ENCODE measurements at places on chromosomes 7 and 10. TPM values are rescaled to one million over a fixed set of nuclear protein-coding genes. Genes with fewer than 3 reads are reported as not detected.

CNTNAP2 gene
- 10.1 TPM for polyA plus RNA-seq

ACSM6 gene
- polyA plus RNA-seq: not detected

LLCFC1 gene
- not detected for polyA plus RNA-seq

PTN gene
- 50.2 TPM for polyA plus RNA-seq

SLC39A12 gene
- polyA plus RNA-seq: 0.01 TPM

MYO3A gene
- polyA plus RNA-seq: 0.09 TPM

SPAM1 gene
- 0.78 TPM for polyA plus RNA-seq

ACBD7 gene
- polyA plus RNA-seq: 0.79 TPM

GRCh38 chr10:369684-370448 lies 234.6 kb downstream of the ZMYND11 start:
- peaks cover 36% of the 10 kb centered on the region for H3K4me1 ChIP-seq
- peaks cover 50% of the 10 kb centered on the region for H3K36me3 ChIP-seq
- no peaks in the 10 kb centered on the region for H3K27me3 ChIP-seq
- no peak overlapping the region for H3K27ac ChIP-seq

DNA sequence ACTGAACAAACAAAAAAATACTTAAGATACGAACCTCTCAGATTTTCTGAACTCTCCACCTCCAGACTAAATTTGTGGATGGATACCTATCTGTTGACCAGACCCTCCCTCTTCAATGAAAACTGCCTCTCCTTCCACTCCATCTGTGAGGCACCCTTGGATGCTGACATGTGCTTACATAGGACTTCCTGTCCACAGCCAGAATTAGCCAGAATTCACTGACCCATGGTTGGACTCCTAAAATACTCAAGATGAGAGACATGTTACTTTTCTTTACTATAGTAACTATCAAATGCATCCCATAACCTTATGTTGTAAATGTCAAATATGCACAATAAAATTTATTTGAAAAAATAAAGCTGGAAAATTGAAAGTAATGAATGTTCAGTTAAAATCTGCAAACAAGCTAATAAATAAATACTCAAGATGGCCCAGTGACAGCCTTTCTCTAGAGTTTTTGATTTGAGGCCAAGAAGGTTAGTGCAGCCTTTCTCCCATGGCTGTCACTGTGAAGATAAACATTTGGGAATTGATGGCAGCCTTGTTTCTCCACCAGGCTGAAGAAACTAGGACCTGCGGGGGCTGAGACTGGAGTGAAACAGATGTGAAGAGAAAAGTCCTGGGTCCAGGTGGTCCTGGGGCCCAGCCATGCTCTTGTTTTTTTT lies 287.0 kb downstream of the ZEB1 start:
- H3K4me3 ChIP-seq: no peak overlapping the region
- H3K27ac ChIP-seq: no peak overlapping the region

DNA sequence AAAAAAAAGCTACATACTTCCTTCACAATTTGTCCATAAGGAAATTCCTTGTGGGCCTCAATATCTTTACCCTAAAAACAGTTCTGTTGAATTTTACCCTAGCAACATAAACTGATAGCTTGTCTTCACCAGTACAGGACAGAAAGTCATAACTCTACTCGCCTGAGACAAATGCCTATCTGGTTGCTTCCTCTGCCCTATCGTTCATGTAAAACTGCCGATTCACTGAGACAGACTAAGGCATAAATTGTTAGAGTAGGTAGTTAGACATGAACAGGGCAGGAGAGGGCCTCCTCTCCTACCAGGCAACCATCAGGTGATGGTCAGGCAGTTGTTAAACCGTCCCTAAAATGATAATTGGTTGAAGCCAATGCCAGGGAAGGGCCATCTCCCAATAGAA lies 25.0 kb downstream of the IFIT3 start:
- H3K36me3 ChIP-seq: no peaks in the 10 kb centered on the region
- H3K4me3 ChIP-seq: no peak overlapping the region
- no peaks in the 10 kb centered on the region for H3K4me1 ChIP-seq
- no peaks in the 10 kb centered on the region for H3K27me3 ChIP-seq
- no peak for DNase-seq

DNA sequence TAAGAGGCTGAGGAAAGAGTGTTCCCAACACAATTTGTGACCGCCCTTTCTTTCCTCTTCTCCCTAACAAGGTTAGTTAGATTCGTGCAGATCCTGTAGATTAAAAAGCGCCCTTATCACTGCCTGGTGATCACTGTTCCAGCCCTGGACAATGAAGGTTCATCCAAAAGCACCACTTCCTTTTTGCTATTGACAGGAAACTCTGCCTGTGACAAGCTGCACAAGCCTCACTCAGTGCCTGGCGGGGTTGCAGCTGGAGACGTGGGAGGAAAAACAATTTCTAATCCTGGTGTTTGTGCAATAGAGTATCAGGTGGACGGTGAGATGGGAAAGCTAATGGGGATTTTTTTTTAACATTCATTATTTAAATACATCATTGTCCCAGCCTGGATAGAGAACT lies 105.9 kb upstream of the CAV2 start:
- DNase-seq: no peak
- H3K36me3 ChIP-seq: no peaks in the 10 kb centered on the region
- no peak overlapping the region for H3K27ac ChIP-seq

DNA sequence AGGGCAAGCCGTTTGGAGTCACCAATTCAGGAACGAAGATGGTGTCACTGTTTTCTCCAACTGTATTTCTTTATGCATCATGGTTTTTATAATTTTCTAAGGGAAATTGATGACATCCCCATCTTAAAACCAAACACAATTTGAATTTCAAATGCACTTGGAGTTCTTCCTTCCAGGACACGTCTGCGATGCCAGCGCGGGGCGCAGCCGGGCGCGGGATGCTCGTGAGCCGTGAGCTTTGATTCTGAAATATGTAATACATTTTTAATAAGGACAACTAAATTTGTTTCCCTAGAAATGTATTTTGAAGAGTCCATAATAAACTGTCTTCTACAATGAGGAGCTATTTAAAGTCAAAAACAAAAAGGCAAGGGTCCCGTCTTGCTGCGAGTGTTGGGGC lies 492.1 kb downstream of the DNAJB6 start:
- H3K4me1 ChIP-seq: no peaks in the 10 kb centered on the region
- no peak overlapping the region for H3K27ac ChIP-seq
- no peak for DNase-seq
- H3K27me3 ChIP-seq: no peaks in the 10 kb centered on the region

GRCh38 chr7:632831-633210 lies 93.7 kb upstream of the DNAAF5 start:
- DNase-seq: no peak
- H3K27me3 ChIP-seq: no peaks in the 10 kb centered on the region
- H3K4me1 ChIP-seq: no peaks in the 10 kb centered on the region
- H3K36me3 ChIP-seq: no peaks in the 10 kb centered on the region
- no peak overlapping the region for H3K4me3 ChIP-seq

- H3K4me3 ChIP-seq: no peak overlapping the region
- H3K36me3 ChIP-seq: no peaks in the 10 kb centered on the region
- no peak overlapping the region for H3K27ac ChIP-seq
- DNase-seq: peak; percentile 29
- H3K4me1 ChIP-seq: peaks cover 3% of the 10 kb centered on the region
These were observed 26.6 kb downstream of the TBXAS1 start for GRCh38 chr7:139855498-139856270.

DNA sequence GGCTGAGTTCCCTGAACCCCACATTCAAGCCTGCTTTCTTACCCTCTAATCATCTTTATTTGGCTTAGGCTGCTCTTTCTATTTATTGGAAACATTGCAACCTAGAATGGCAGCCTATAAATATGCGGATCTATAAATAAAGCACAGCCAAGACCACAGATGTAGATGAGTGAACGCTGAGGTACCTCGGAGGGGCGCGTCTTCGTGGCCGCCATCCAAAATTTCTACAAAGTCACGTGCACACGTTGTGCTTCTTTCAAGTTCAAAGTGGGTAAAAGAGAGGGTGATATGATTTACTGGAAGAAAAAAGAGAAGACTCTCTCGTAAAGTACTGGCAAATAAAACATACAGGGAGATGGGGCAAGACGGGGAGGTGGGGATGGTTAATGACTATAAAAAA lies 132.6 kb upstream of the RSU1 start:
- no peaks in the 10 kb centered on the region for H3K36me3 ChIP-seq
- H3K4me3 ChIP-seq: no peak overlapping the region
- no peak overlapping the region for H3K27ac ChIP-seq
- DNase-seq: no peak

DNA sequence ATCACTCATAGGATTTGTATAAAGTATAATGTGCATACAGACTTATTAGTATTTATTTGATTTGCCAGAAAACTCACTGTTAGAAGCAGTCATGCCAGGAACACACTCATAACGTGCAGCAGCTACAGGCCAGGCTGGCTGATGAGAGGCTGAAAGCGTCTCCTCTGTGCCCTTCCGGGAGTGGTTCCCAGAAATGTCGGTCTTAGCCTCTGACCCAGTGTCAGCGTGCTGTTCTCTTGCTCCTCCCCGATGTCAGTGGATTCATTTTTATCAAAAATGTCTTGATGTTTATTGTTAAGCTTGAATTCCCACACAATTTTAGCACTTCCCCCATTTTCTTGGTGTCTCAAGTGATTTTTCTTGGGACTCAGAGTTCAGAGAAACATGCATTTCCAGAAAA lies 33.3 kb upstream of the GARS1 start:
- DNase-seq: no peak
- H3K4me1 ChIP-seq: no peaks in the 10 kb centered on the region
- H3K27ac ChIP-seq: no peak overlapping the region

DNA sequence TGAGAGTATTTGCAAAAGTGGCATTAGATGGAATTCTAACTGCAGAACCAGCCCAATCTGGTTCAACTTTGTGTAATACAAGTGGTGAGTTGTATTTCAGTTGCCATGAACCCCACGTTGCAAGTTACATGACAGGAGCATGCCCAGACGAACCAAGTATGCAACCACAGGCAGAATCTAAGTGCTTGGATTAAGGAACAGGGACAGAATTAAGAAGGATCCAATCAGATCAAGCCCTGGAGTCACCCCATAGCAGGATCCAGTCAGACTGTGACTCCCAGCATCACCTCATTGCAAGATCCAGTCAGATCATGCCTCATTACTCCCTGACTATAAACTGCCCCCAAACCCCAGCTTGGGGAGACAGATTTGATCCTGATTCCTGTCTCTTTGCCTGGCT lies 388.7 kb upstream of the NRP1 start:
- no peaks in the 10 kb centered on the region for H3K4me1 ChIP-seq
- no peak overlapping the region for H3K27ac ChIP-seq
- H3K27me3 ChIP-seq: no peaks in the 10 kb centered on the region
- no peak overlapping the region for H3K4me3 ChIP-seq
- DNase-seq: no peak

DNA sequence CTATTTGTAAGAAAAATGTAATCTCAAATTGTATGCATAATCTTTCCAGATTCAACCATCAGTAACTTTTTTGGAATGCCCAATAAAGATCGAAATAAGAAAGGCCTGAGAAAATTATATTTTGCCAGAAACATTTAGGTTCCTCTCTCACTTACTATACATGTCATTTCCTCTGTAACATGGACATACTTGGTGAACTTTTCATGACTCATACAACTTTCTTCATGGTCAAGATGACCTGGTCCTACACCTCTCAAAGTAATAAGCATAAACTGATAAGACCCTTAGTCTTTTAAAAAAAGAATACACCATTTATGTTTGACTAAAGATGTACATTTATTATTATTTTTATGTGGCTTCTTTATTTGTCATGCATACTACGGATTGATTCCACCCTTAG lies 125.3 kb downstream of the REEP3 start:
- H3K27ac ChIP-seq: no peak overlapping the region
- no peaks in the 10 kb centered on the region for H3K36me3 ChIP-seq
- DNase-seq: no peak
- H3K4me3 ChIP-seq: no peak overlapping the region
- H3K27me3 ChIP-seq: no peaks in the 10 kb centered on the region
- no peaks in the 10 kb centered on the region for H3K4me1 ChIP-seq

DNA sequence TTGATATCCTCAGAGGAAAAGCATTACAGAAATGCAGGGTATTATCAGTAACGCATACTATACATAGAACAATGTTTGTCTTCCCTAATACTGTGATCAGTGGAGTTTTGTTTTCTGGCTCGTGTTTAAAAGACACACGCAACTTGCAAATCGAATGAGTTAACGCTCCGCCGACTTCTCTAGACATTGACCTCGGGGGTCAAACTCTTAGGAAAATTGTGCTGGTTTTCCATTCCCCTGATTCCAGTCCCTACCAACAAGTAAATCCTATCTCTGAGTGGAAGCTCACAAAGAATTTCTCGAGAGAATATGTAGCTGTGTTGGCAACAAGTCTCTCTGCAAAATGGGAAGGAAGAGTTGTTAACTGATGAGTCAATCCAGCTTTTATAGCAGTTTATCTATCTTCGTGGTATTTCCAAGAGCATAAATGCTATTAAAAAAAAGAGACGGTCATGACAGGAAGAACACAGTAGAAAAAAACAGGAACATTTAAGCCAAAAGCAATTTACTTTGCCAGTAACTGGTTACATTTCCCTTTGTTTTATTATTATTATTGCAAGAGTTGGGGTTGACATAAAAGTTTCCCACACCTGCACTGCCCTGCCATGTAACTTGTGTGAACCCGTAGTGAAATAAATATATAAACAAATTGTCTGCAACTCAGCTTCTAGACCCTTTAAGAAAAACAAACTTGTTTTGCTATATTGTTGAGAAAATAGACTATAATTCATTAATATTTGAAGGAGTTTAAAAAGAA lies 144.4 kb downstream of the ARID5B start:
- peak; percentile 66 for DNase-seq
- H3K27me3 ChIP-seq: no peaks in the 10 kb centered on the region
- peak overlapping the region; percentile 82 for H3K27ac ChIP-seq
- no peaks in the 10 kb centered on the region for H3K36me3 ChIP-seq

DNA sequence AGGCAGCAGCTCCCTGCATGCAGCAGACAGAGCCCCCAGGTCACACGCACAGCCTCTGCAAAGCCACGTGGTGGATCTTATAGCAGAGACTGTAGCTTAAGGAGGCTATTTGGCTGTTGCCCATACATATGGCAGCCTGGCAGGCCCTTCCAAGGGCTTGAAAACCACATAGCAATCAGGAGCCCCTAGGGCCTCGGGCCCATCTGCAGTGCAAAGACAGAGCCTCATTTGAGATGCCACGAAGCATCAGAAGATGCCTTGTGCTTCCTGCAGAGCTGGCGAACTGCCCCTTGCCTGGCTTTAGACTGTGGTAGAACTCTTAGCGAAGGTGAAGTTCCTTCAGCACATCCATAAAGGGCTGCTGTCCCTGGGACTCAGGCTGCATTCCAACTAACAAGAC lies 309.9 kb downstream of the GRID1 start:
- H3K27ac ChIP-seq: no peak overlapping the region
- H3K36me3 ChIP-seq: no peaks in the 10 kb centered on the region
- no peaks in the 10 kb centered on the region for H3K27me3 ChIP-seq
- H3K4me3 ChIP-seq: no peak overlapping the region
- no peaks in the 10 kb centered on the region for H3K4me1 ChIP-seq

DNA sequence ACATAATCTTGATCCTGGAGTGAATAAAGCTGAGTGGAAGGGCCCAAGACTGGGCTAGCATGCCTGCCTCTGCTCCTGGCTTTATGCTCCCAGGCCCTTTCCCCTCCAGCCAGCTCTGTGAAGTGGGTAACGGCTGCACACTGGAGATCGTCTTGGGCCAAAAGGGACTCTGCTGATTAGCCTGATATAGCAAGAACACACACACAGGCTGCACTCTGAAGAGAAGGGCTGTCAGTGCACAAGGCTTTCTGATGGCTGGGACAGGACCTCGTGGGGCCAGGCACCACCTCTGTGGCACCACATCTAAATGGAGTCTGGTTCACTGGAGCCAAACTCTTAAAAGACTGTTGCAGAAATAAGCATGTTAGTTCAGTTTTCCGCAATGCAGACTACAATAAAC lies 161.4 kb downstream of the NEURL1 start:
- H3K4me3 ChIP-seq: no peak overlapping the region
- peaks cover 3% of the 10 kb centered on the region for H3K4me1 ChIP-seq
- no peaks in the 10 kb centered on the region for H3K27me3 ChIP-seq
- no peaks in the 10 kb centered on the region for H3K36me3 ChIP-seq
- H3K27ac ChIP-seq: no peak overlapping the region

- DNase-seq: no peak
- no peaks in the 10 kb centered on the region for H3K36me3 ChIP-seq
- H3K27me3 ChIP-seq: no peaks in the 10 kb centered on the region
These were observed 37.9 kb upstream of the SLF2 start for GRCh38 chr10:100874702-100875483.

Measured in small intestine (tissue), 16 donors.